ENCODE measurements at places on chromosomes 4 and X. TPM values are rescaled to one million over a fixed set of nuclear protein-coding genes. Genes with fewer than 3 reads are reported as not detected.

DNA sequence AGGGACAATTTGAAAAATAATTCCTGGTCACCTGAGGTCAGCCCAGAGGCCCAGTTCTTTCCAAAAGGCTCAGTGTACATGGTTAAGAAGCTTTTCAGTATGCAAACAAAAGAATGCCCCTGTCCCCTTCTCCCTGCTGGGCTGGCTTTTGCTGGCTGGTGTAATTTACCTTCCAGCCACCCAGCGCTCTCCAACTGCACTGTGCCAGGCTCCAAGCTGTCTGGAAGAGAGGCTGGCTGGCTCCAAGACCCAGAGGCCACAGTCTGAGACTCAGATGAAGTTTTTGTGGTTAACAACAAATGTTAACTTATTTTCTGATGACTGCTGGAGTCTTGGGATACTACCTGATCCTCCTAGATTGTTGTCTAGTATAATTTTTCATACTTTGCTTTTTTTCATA, 11.9 kb upstream of the KIT start:
- DNase-seq: no peak

DNA sequence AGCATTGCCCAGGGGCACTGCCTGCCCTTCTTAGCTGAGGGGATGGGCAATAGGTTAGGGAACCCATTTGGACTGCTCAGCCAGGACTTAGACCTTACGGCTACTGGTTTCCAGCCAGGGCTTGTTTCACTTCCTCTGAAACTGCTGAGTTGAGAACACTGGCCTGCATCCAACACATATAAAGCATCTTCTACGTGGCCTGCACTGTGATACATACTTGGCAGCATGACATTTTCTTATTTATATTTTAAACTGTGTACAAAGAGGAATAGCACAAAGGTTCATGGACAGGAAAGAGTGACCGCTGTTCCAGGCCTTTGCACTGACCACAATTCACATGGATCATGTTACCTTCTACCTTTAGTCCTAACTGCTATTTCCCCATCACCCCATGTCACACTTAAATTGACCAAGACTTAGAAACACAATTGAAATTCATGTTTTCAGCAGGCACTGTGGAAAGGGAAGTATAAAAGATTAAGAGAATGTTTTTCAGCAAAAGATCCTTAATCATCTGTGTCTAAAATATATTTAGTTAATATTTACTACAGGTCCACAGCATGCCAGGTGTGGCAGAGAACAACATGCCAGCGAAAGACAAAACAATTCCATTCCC, 43.7 kb downstream of the NLGN4X start:
- no peak for DNase-seq

DNA sequence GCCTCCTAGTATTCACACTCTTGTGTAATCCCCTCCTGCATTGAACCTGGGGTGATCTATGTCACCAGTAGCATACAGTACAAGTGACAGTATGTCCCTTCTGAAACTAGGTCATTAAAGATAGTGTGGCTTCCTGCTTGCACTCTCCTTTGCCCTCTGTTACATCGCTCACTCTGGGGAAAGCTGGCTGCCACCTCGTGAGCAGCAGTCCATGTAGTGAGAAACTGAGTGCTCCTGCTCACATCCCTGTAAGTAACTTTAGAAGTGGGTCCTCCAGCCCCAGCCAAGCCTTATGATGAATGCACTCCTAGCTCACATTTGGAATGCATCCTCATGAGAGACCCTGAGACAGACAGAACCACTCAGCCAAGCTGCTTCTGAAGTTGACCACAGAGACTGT, 89.8 kb upstream of the TNIP3 start:
- no peak for DNase-seq

GRCh38 chr4:1045193-1045594, 33.8 kb downstream of the FGFRL1 start:
- no peak for DNase-seq

- DNase-seq: no peak
These were observed 1880.5 kb downstream of the ARAP2 start for GRCh38 chr4:34363842-34364241.

- no peak for DNase-seq
These were observed 361.0 kb upstream of the FAT1 start for GRCh38 chr4:187084701-187085100.

- no peak for DNase-seq
These were observed 82.9 kb downstream of the CAMK2D start for GRCh38 chr4:113678641-113679040.

DNA sequence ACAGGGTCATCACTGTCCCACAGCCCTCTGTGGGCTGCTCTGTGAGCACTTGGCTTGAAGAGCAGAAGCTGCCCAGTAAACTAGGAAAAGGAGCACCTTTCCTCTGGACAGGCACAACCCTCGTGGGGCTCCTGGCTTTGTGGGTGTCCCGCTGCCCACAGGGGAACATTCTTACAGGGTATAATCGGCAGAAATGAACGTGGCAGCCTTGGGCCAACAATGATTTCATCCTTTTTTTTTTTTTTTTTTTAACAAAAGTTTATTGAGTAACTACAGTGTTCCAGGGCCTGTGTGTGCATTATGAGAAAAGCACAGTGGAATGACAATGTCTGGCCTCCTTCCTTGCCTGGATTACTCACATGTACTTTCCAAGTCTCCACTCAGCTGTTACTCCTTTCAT, 197.2 kb downstream of the PDGFC start:
- DNase-seq: no peak

DNA sequence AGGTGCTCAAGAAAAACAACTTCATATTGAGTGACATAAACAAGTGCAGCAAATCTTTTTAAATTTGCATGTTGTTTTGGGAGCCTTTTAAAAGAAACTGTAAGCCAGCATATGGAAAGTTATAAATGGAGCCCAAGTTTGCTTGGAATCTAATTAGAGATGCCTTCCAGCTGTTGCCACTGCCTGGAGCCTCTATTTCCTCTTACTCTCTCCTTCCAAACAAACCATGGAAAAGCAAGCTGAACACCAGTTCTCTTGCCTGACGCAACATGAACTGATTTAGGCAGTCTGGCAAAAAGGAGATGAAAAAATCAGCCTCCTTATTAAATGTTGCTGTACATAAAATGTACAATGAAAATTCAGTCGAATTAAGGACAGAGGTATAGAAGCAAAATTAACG, 21.5 kb downstream of the ARSJ start:
- DNase-seq: no peak

GRCh38 chrX:38538134-38538533, 23.2 kb upstream of the TSPAN7 start:
- DNase-seq: no peak

DNA sequence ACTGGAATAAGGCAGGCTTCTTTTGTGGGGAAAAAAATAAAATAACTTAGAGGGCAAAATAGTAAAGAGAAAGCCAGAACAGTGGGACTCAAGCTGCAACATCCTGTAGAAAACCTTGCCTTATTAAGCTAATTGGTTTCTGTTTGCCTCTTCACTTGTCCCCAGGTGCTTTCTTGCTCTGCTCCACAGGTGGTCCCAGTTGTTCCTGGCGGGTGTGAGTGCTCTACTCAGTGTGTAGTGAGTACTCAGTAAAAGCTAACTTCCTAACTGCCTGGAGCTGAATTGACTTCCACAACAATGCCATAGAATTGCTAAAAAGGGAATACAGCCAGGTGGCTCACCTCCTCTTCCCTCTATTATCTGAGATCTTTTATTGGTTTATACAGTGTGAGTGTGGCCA, 930.2 kb downstream of the C4orf33 start:
- no peak for DNase-seq

- no peak for DNase-seq
These were observed 95.6 kb upstream of the PRR32 start for GRCh38 chrX:126723881-126724280.

DNA sequence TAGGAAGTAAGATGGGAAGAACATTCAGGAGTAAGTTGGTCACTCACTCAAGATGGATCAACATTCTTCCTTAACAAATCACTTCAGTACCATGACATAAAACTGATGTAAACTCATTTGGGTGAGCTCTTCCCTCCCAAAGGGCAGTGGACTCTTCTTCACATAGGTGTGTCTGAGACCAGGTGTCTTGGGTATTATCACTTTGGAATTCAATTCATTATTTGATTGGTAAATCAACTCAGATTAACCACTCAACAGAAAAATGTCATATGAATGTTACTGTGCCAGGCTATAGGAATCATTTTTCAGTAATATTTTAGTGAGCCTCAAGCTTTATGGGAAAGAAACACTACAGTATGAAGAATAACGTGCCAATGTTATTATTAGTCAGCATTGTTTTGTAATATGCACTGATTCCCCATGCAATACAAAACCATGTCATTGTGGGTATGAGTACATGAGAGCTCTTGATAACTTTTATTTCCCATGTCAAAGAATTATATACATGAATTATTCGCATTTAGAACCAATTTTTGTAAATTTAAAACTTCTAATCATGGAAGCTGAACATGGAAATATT, 58.6 kb upstream of the ETNPPL start:
- DNase-seq: no peak

- no peak for DNase-seq
These were observed 56.1 kb downstream of the PLS3 start for GRCh38 chrX:115616943-115617563.

DNA sequence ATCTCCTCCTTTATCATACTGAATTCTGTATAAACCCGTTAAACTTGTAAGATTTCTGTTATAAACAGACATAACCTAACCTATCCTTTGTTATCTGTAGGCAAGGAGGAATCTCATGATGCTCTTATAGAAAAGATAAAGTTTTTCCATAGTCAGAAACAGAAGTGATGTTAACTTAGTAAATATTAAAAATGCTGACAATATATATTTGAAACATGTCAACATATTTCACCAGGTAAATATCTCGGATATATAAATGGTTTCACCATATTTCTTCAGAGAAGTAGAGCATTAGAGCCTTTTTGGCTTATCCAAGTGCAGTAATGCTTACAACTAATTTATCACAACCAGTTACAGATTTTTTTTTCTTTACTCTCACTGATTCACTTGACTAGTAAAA, 625.9 kb downstream of the PDHA2 start:
- no peak for DNase-seq

DNA sequence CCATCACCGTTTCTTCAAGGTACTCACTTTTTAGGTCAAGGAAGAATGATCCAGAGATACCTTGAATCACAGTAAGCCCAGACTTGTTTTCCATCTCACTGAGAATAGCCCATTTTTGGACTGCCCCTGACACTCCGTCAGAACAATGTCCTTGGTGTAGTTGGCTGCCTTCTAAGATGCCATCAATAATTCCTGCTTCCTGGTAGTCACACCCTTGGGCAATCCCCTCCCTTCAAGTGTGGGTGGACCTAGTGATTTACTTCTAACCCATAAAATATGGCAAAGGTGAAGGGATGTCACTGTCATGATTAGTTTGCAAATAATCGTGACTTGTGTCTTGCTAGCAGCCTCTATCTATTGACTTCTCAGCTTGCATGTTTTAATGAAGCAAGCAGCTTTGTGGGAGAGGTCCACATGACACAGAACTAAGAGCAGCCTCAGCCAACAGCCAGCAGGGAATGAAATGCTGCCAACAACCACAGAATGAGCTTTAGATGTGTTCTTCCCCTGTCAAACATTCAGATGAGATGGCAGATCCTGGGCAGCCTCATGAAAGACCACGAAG, 20.0 kb upstream of the KLHL34 start:
- no peak for DNase-seq

- no peak for DNase-seq
These were observed 42.6 kb upstream of the NKX1-1 start for GRCh38 chr4:1448589-1449420.

DNA sequence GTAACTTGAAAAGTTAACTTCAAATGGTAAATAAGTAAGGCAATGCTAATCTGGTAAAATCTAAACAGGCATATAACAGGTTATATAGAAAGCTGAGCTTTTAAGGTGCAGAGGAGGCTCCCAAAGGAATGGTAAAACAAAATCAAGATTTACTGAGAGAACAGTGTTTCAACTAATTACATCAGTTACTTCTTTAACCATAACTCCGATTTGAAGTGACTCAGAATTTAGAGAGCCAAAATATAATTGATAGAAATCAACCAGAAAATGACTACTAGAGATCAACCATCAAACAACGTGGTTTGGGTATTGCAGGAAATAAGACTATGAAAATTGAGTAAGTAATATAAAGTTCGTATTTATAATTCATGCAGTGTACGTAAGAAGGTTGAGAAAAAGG, 6.9 kb downstream of the G3BP2 start:
- DNase-seq: no peak

GRCh38 chrX:20015422-20015821, 24.6 kb upstream of the BCLAF3 start:
- no peak for DNase-seq

GRCh38 chr4:48047896-48048295, 31.3 kb downstream of the NIPAL1 start:
- DNase-seq: no peak

GRCh38 chrX:101219116-101219863, at the start of gene DRP2:
Gene DRP2, plus strand, starts transcription at chrX:101219786. Its CDS starts 11,862 bp downstream, at chrX:101231648.
- DNase-seq: no peak

DNA sequence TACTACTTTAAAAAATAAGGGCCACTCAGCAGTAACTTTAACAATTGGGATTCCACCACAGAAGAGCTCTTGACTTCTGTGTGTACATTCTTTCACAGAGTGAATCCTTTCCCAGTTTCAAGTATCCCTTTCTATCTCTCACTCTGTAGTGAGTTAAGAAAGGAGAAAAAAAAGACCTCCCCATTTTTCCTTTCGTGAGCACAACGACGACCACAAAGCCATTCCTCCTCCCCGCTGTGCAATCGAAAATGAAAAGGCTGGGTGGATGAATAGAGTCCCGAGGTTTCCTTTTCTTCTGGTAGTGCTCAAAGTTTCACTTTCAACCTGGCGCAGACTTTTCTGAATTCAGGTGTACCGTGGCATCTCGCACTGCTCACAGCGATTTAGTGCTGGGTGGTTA, 58.0 kb downstream of the TAB3 start:
- no peak for DNase-seq

SLC10A4 gene
- polyA plus RNA-seq: not detected

FAM9C gene
- polyA plus RNA-seq: not detected

TLR7 gene
- polyA plus RNA-seq: 0.10 TPM

MTMR8 gene
- polyA plus RNA-seq: 0.28 TPM

FRMD7 gene
- 0.03 TPM for polyA plus RNA-seq

EXOC1L gene
- polyA plus RNA-seq: not detected

NLRP2B gene
- not detected for polyA plus RNA-seq

AMTN gene
- polyA plus RNA-seq: not detected
